ENCODE measurements at places on chromosomes 13 and 19.

GRCh38 chr13:51894239-51894638 is 32.5 kb downstream of the CCDC70 start:
- no peak for DNase-seq

GRCh38 chr13:96089749-96090239 is at the start of gene HS6ST3:
Gene HS6ST3, plus strand, starts transcription at chr13:96090107.
- no peak for DNase-seq

- no peak for DNase-seq
These were observed 4.9 kb downstream of the FXYD3 start for GRCh38 chr19:35120492-35120891.

- no peak for DNase-seq
These were observed 69.4 kb downstream of the PSPC1 start for GRCh38 chr13:19713186-19713965.
